ENCODE measurements at places on chromosomes 1 and 21.

GRCh38 chr1:92907949-92908684, 53.1 kb downstream of the DIPK1A start:
- peak; percentile 8 for DNase-seq

DNA sequence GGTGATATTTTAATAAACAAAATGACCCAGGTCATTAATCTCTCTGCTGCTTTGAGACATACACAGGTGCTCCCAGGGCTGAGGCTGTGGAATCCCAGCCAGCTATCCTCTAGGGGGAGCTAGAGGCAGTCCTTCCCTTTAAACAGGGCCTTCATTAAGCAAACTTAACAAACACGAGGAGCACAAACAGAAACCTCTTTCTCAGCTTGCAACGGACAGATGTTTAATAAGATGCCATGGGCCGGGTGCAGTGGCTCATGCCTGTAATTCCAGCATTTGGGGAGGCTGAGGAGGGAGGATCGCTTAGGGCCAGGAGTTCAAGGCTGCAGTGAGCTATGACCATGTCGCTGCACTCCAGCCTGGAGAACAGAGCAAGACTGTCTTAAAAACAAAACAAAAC, 106.7 kb downstream of the HIVEP3 start:
- DNase-seq = no peak

- no peak for DNase-seq
Observed at GRCh38 chr1:87853576-87854351, 525.1 kb downstream of the LMO4 start.

DNA sequence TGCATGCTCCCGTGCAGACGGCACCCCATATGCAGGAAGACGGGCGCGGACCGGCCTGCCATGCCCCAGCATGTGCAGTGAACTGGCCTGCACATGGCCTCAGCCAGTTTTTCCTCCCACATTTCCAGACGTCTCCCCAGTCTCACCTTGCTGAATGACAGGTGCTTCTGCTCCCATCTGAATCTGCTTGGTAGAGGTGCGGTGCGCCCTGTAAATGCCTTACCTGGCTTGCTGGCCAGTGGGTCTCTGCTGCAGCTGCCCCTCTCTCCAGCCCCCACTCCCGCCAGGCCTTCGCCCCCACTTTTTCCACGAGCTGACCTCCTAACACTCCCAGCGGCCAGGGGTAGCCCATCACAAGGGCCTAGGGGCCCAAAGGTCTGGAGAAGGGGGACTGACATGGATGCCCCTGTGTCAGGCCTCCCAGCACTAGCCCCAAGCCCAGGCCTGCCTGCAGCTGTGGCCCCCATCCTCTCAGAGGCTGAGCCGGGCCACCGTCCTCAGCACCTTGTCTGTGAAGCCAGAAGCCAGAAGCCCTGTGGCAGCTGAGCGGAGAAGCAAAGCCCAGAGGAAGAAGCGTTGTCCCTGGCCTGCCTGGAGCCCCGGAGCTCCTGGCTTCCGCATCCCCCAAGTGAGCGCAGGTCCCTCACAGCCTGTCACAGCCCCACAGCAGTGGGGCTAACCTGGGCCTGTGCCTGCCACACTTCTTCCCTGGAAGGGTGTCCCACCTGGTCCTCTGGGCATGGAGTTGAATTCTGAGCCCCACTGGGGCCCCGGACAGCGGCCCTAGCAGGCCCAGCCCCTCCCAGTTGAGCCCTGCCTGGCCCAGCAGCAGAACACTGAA, 3.7 kb upstream of the SLC19A1 start:
- DNase-seq = no peak

DNA sequence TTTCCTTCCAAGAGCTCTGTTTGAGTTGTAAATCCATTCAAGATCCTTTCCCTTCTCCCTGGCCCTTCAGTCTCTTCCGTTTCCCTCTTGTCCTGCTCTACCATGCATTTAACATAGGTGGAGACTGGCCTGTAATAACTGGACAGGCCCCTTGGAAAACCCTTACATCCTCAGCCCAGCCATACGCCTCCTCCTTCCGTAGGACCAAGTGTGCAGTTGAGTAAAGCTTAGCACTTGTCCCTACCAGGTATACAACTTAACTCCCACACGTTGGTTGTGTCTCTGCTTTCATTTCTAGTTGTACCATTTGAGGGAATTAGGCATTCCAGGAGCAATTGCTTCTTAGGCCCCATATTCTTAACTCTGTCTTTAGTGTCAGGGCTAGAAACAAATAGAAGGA, 6.4 kb downstream of the MAN1C1 start:
- DNase-seq = no peak

DNA sequence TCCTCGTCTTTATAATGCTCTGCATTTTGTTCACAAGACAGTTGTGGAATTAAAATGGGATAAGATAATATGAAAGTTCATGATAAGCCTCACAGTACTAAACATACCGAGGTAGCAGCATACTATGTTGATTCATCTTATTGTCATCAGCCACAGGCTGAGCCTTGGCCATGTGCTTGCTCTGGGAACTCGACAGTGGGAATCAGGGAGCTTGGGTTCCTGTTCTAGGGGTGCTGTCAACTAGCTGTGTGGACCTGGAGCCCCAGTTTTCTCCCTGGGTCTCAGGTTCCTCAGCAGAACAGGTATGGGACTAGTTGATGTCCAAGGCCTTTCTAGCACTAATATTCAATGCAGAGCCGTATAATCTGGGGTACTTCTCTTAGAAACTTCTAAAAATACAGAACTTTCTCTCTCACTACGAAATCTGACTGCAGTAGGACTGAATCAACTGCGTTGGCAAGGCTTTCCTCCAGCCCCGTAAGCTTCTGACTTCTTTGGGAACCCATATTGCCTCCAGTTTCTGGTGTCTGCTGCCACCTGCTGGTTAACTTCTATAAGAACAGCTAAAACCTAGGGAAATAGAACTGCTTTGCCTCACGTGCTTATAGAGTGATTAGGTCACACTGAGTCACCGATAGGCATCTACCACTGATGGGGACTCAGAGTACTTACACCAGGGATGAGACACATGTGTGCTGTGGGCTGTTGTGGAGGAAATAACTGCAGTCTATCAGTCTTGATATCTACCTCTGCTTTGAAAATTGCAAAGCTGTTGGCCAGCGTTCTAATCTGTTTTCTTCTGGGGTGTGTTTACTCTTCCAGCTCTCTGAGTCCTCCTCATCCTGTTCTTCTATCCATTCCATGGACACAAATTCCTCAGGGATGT, 110.9 kb downstream of the RGL1 start:
- peak; percentile 67 for DNase-seq

- DNase-seq = no peak
Observed at GRCh38 chr1:118100686-118101514, 84.1 kb downstream of the SPAG17 start.

DNA sequence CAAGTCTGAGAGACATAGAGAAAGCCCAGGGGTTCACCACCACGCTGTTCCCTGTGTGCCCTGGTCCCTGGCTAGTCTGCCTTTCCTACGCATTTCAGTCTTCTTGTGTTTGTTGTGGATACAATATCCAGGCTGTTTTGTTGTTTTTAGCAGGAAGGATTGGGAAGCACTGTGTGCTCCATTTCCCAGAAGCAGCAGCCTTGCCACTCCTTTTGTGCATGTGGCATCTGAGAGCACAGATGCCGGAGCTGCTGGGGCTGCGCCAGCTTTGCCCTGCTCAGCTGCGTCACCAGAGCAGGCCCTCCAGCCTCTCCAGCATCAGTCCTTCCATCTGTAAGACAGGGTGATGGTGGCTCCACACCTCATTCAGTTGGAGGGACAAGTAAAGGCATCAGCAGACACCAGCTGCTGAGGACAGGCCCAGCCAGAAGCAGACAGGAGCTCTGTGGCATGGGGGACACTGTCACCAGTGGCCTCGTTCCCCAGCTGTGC, 94.4 kb upstream of the COL6A1 start:
- DNase-seq = no peak

DNA sequence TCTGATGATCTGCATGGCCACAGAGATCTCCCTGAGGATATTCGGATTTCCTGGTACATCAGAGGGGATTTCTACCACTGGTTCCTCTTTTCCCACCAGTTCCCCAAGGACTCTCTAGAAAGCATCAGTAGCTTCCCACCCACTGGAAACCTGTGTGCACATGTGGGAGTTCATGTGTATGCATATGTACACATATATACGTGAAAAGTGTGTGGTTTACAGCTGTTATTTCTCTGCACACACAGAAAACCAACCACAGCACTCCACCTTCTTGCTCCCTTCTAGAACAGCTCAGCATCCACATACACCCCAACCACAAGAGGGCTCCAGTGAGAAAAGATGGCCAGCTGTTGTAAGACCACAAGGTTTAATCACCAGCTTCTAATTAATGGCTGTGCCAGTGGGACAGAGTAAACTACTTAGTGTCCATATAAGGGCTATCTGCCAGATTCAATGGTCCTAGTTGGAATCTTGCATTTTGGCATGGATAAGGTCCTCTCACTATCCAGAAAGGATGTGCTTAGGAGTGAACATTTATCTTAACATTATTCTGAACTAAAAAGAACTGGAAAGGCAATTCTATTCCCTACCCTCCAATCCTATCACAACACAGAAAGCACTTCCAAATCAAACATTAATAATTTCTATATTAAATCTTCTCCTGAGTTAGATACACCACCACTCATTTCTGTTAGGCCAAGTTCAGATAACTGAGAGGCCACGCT, 24.1 kb downstream of the GPR3 start:
- no peak for DNase-seq

DNA sequence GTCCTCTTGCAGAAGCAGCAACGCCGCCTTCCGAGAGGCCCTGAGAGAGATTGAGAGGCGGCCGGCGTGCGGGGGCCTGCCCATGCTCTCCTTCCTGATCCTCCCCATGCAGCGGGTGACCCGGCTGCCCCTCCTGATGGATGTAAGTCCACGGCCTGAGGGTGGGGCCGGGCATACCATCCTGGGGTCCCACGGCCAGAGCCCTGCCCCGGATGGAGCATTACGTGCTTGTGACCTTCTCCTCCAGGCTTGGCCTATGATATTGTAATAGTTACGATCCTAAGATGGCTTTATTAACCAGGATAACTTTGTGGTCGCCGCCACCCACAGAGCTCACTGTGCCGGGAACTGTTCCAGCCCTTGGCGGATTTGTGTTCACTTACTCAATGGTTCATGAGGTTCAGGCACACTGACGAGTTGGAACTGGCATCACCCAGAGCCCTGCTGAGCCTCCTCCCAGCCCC, 18.9 kb downstream of the ARHGEF16 start:
- no peak for DNase-seq

DNA sequence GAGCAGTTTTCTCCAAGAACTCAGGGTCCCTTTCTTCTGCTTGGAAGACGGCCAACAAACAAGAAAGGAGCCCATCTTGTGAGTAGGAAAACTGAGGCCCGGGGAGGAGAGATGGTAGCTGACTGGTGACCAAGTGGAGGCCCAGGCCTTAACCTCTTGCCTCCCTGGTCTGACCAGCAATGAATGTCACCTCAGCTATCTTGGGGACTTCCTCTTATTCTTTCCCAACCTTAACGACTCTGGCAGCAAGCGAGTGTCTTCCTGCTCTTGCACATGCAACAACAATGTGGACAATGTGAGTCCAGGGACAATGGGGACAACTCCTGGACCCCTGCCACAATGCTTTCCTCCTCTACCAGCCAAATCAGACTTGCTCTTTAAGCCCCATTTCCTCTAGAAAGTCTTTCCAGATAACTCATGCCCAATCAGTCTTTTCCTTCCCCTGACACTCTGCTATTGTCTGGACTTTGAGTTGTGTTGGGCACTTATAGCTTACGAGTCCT, 12.6 kb downstream of the HSPG2 start:
- no peak for DNase-seq
